Hematopoietic multipotent progenitor cell treated with erythropoietin and hydrocortisone succinate and interleukin-3 and kit ligand, for 17 days (in vitro differentiated cells): ENCODE measurements at places on chromosomes 6 and 20.

- DNase-seq: peak; percentile 82
These were observed 58.2 kb downstream of the TRIM27 start for GRCh38 chr6:28865401-28866204.

DNA sequence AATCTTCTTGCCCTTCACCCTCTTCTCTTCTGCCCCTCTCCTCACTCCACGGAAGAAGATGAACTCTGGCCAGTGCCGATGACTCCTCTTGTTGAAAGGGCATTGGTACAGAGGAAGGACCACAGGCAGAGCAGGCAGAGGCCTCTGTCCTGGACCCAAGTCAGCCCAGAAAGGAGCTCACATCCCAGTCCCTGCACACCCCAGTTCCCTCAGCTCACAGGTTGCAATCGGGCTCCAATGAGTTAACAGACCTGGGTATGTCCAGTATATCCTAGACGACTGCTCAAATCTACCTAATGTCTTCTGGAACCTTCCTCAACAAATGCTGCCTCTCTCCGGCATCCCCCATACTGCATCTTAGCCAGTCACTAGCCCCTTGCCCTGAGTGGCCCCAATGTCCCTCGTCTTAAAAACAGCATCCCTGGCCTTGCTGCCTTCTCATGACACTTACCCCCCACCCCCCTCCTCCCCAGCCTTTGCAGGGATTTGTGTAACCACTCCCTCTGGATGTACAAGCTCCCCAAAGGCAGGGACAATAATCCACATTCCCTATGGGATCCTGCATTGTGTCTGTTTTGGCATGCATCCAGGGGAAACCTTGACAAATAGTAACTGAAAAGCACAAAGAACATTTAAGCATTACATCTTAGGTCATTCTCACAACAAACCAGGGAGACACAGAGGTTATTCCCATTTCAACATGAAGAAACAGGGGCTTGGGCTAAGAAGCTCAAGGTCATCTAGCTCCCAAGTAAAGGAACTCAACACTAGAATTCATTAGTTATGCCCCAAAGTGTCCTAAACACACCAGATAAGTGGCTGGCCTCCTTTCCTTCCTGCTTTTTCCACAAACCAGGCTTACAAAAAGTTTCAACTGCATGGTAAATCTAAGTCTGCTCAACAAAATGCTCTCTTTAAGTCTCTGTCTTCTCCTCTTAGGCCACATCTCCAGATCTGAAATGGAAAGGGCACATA, 45.1 kb downstream of the TRERF1 start:
- no peak for DNase-seq

- no peak for DNase-seq
These were observed 29.1 kb downstream of the WRNIP1 start for GRCh38 chr6:2794171-2794730.

DNA sequence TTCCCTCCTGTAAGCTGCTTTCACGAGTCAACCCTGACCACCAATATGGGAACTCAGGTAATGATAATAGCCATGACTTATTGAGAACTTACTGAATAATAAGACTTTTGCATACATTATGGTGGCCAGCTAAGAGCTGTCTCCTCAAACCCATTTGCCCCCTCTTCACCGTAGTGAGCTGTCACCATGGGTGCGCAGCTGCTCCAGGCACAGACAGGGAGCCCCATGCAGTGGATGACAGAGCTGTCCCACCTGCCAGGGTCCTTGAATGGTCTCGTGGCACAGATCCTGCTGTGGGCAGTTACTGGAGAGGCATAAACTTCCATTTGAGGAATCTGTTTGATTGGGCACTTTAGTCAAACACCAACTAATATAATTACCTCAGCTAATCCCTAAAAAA, 1.9 kb downstream of the SLC22A16 start:
- DNase-seq: peak; percentile 46

DNA sequence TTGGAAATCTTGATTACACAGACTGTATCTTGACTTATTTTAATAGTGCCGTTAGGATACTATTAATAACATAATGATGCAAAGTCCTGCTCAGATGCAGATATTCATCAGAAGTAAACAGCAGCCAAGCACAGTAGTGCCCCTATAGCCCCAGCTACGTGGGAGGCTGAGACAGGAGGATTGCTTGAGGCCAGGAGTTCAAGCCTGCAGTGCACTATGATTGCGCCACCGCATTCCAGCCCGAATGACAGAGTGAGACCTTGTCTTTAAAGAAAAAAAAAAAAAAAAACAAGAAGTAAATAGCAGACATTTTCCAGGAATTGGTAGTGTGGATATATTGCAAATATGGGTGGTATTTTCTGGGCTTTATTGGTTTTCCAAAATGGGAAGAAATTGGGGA, 61.8 kb downstream of the TULP4 start:
- no peak for DNase-seq

GRCh38 chr20:20782755-20783154, 70.3 kb upstream of the RALGAPA2 start:
- no peak for DNase-seq

- no peak for DNase-seq
These were observed 231.9 kb downstream of the CLIC5 start for GRCh38 chr6:45783716-45784115.

GRCh38 chr6:36765190-36765589, 67.6 kb downstream of the RAB44 start:
- DNase-seq: no peak

GRCh38 chr6:1593958-1594314, 15.8 kb upstream of the FOXC1 start:
- DNase-seq: no peak

- no peak for DNase-seq
These were observed 7.1 kb downstream of the RPS6KA2 start for GRCh38 chr6:166619912-166620311.

GRCh38 chr6:74459260-74459659, 746.6 kb downstream of the COL12A1 start:
- DNase-seq: no peak

- no peak for DNase-seq
These were observed 580.0 kb upstream of the MARCKS start for GRCh38 chr6:113277111-113277510.

GRCh38 chr20:47606983-47607613, 105.4 kb downstream of the NCOA3 start:
- DNase-seq: no peak

DNA sequence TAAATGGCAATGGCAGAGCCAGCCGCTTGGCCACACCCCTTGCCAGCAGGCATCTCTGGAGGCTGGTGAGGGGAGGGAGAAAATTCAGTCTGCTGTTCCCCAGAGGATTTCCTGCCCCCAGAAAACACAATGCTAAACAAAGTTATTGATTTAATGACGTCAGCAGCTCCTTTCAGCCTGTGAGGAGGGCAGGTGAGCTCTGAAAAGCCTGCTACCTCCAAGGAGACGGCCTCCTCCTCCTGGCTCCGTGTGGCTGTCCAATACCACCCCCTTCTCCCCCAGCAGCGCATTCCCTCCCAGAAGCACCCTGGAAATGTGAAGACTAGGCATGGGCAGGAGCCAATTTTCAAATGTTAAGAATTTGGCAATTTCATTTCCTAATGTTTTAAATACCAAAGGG, 393.1 kb downstream of the ZFAND3 start:
- no peak for DNase-seq

DNA sequence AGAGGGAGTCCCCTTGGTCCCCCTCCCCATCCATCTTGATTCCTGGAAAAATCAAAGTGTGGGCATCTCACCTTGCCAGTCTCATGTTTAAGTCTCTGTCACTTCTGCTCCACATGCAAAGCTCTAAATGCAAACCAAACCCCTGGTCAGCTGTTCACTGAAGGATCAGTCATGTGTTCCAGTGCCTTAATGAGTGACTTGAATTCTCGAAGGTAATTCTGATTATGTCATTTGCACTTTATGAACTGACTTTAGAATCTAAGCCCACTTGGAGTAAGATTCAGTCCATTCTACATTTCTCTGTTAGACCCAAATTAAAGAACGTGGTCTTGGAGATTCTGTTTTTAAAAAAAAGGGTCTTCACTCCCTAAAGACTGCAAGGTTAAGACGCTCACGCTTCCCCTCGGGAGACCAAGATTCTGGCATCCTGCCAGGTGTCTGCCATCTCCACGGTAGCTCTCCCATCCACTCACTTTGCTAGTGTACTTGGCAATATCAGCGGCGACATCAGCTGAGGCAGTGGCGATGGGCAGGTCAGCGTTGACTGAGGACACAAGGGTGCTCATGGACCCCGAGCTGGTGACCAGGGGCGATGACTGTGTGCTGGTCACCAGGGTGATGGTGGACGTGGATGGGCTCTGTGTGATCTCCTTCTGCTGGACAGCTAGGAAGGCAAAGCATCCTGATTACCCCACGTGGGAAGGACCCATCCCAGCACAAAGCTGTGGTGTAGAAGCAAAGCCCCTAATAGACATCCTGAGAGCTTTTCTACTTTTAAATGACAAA, 120.5 kb downstream of the ZMYND8 start:
- DNase-seq: no peak
